ENCODE measurements at places on chromosomes 13 and 19.
A peak's percentile ranks its signal among the peaks of the same experiment; 100 is the strongest.

DNA sequence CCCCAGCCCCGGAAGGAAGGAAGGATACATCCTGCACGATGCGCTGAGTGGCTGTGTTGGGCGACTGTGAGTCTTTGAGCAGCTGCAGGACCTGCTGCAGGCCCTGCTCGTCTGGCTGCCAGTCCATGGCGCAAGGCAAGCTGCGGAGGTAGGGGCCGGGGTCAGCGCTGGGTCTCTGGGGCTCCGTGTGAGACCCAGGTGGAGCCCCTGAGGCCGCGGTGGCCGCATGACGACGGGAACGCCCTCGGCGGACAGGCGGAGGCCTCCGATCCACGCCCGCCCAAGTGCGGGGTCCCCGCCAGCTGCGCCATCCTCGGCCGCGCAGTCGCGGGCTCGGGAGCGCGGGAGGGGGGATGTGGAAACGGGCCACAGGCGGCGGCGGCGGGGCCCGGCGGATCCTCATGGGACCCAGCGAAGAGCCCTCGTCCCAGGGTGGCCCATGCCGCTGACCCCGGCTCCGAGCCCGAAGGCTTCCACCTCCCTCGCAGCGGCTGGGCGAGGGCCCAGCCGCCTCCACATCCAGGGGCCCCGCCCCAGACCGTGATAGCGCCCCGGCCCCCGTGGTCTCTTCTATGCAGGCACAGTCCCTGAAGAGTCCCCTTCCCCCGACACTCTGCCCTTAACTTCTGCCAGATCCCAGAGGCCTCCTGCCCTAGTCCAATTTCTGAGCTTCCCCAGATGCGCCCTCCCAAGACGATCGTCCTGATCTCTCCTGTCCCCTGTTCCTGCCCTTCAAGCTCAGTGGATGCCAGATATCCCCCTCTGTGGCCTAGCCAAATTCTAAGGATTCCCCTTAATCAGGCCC lies 2.7 kb downstream of the TNPO2 start:
- peak; percentile 59 for DNase-seq

DNA sequence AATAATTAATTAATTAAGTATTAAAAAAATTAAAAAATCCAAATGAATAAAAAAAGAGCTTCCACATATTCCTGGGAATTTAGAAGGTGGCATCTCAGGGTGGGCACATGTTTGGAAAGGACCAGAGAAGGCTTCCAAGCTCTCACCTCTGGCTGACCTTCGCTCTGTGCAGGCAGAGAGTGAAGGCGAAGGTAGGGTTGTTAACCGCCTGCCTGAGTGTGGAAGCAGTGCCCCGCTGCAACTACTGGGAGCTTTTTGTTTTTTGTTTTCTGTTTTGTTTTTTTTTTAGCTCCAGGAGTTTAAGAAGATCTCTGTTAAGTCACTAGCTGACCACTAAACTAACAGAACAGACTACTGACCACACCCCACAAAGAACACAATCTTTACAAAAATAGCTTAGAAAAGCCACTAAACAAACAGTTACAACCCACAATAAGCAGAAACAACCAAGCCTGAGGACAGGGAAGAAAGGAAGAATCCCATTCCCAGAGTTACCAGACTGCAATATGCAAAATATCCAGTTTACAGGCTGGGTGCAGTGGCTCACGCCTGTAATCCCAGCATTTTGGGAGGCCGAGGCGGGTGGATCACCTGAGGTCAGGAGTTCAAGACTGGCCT lies 11.4 kb downstream of the ZNF541 start:
- no peak for DNase-seq

DNA sequence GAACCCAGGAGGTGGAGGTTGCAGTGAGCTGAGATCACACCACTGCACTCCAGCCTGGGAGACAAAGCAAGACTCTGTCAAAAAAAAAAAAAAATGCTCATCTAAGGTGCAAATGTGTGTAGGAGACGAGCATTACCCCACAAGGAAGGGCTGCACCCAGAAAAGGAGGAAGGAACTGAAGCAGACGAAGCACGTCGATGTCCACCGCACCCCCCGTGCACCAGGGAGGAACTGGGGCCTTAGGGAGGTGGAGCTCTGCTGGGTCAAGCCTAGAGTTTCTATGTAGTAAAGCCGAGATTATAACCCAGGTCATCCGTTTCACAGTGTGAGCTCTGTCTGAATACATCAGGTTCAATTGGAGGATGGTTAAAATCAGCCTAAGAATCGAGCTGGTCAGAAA lies 1.1 kb downstream of the VSTM1 start:
- DNase-seq: no peak

- DNase-seq: no peak
Measured at GRCh38 chr19:31670931-31671330, 321.7 kb upstream of the TSHZ3 start.

DNA sequence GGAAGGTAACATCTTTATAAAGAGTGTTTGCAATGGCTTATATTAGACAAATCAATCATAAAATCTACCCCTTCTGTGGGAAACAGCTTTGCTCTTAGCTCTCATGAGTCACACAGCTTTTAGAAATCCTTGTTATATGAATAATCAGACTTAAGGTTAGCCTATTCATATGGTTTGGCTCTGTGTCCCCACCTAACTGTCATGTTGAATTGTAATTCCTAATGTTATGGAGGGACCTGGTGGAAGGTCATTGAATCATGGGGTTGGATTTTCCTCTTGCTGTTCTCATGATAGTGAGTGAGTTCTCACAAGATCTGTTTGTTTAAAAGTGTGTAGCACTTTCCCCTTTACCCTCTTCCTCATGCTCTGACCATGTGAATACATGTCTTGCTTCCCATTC lies 704.2 kb upstream of the KLHL1 start:
- no peak for DNase-seq

DNA sequence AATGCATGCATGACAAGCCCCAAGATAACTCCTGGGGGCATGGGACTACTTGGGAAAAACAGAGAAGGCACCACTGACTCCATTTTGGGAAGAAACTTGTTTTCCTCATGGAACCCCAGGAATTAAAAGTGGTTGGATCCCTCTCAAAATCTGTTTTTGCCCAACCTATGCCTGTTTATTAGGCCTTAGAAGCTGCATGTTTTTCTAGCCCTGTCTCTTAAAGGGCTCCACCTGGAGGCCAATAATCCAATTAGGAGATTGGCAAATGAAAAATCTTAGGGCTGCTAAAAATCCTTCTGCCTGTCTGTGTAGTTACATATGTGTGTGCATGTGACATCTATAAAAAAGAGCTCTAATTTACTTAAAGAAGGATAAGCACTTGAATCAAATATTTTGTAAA lies 26.9 kb downstream of the MED4 start:
- no peak for DNase-seq

GRCh38 chr19:33391631-33392249 lies 18.2 kb downstream of the CEBPG start:
- DNase-seq: no peak

DNA sequence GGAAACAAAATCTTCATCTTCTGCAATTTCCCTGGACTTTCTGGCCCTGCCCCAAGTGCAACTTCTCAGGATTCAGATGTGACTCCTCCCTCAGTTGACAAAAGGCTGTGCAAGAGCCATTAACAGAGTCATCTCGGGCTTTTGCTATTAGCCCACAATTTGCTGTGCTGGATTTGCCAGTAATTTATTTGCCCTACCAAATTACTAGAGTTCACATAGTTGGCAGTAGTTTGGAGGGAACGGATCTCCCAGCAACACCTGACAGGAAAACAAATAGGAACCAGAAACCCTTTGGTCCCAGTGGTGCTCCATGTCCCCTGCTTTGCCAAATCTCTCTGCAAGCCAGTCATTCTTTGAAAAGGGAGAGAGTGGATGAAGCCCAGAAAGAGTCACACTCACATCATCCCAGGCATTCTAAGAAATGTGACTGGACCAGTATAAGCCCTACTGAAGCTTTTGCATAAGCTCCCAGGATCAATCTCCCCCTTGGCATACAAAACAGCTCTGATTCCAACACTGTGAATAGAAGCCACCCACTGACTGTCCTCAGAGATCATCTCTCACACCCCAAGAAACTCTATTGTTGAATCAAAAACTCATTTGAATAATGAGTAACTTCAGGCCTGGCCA lies 350.1 kb upstream of the NBEA start:
- no peak for DNase-seq

All from D341Med (cell line).